CD4-positive, CD25-positive, alpha-beta regulatory T cell (primary cell): ENCODE measurements at places on chromosomes 12 and 14. TPM values are rescaled to one million over a fixed set of nuclear protein-coding genes. Genes with fewer than 3 reads are reported as not detected.

LMNTD1 gene
- not detected for polyA plus RNA-seq

CCER1 gene
- not detected for polyA plus RNA-seq

KLHL33 gene
- polyA plus RNA-seq = not detected

NTS gene
- not detected for polyA plus RNA-seq

RTN1 gene
- 0.17 TPM for polyA plus RNA-seq

TAS2R31 gene
- not detected for polyA plus RNA-seq

SELPLG gene
- 722 TPM for polyA plus RNA-seq

MFAP5 gene
- polyA plus RNA-seq = not detected

SLC6A13 gene
- polyA plus RNA-seq = not detected

CD163L1 gene
- not detected for polyA plus RNA-seq

ERP27 gene
- polyA plus RNA-seq = 6.3 TPM

CCDC175 gene
- polyA plus RNA-seq = not detected

TIGAR gene
- polyA plus RNA-seq = 7.1 TPM

BCL2L14 gene
- polyA plus RNA-seq = 2.0 TPM

CIROP gene
- not detected for polyA plus RNA-seq

LARP4 gene
- polyA plus RNA-seq = 14.1 TPM

TCL1B gene
- not detected for polyA plus RNA-seq

IFI27L2 gene
- 90.9 TPM for polyA plus RNA-seq

GPR137C gene
- not detected for polyA plus RNA-seq

IFNG-AS1 gene
- 3.9 TPM for polyA plus RNA-seq

GPR84 gene
- polyA plus RNA-seq = not detected

ACTR6 gene
- polyA plus RNA-seq = 40.2 TPM

ADAM20 gene
- polyA plus RNA-seq = not detected

PLEKHD1 gene
- polyA plus RNA-seq = not detected

LHX5 gene
- polyA plus RNA-seq = not detected
